ENCODE measurements at places on chromosomes 5 and 9.

DNA sequence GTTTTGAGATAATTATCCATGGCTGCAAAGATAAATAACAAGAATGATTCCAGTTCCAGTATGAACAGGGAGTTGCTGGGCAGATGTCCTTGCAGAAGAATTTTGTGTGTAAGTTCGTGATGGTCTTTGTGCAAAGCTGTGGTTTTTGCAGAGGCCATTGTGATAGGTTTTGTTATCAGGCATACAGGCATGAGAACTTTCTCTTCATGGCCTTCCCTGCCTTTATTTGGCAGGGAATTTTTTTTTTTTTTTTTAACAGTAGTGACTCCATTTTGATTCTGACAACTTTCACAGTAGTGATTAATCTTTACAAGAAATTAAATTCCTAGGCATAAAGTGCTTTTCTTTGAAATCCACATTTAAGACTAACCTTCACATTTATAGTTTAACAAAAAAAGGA is 1999.5 kb upstream of the CDH6 start:
- DNase-seq = no peak

DNA sequence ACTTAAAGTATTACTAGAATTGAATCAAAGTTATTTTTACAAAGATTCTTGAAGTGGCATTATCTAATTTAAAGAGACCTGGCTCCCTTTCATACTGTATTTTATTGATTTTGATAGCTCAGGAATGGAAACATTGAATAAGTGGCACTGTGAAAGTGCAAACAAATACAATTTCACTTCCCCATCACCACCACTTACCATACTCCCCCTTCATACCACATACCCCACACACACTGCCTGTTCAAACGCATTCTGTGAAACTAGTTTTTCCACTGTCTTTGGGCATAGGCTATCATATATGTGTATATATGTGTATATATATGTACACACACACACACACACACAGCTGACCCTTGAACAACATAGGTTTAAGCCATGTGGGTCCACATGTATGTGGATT is 62.1 kb upstream of the ATG10 start:
- no peak for DNase-seq

DNA sequence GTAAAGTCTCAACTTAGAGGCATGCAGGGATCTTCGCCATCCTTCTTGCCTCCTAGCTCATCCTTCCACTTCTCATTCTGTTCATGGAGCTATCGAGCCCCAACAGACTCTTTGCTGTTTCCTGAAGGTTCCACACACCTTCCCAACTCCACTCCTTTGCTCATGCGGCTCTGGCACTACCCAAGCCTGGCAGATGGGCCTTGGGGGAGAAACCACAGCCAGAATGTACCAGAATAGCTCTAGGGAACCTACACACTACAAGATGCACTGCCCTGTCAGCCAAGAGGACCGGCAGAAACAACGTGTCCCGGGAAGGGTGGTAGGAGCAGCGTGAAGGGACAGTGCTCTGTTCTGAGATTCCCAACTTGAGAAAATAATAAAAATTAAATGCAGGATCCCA is 178.9 kb downstream of the GABBR2 start:
- no peak for DNase-seq

DNA sequence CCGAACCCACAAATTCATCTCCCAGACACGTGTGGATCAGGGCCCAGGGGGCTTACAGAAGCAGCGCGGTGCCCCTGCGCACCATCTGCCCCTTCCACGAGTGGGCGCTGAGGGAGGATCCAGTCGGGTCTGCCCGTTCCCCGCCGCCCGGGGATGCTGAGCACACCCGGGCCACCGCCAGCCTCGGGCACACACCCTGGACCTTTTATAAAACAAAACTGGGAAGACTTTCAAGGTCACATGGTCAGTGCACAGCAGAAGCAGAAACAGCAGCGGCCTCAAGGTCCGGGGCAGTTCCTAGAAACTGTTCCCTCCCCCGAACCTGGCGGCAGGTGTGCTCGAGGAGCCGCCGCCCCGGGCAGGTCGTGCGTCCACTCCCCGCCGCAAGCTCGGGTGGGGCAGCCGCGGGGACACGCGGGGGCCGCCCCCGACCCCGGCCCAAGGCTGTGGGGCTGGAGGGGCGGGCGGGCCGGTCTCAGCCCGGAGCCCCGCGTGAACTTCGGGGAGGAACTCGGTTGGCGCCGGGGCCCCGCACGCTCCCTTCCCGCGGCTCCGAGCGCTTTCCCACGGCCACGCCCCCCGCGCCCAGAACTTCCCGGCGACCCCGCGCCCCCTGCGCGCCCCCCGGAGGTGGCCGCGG is 633 bp upstream of the PPP1R26 start:
- no peak for DNase-seq

DNA sequence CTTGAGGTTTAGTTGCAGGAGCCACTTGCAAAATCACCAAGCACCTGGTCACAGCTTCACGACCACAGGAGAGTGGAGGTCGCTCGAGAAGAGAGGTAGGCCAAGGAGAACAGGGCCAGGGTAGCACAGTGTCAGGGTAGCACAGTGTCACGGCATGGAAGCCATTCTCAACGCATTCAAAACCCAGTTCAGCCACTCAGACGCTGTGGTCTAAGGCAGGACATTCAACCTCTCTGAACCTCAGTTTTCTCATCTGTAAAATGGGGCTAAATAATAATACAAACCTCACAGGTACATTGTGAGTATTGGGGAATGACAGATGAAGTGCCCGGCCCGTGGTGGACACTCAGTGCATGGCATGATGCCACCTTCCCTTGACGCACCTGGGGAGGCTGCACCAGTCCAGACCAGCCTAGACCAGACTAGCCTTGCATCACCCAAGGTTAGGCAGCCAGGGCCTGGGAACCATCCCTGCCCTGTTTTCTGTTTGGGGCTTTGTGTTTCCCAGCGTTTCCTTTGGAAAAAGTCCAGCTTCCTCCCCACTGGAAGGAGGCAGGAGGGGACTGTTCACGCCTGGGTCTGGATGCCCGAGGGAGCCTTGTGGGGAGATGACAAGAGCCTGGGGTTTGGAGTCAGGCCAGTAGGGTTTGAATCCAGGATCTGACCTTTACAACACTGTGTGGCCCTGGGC is 7.8 kb upstream of the LMX1B start:
- DNase-seq = no peak

DNA sequence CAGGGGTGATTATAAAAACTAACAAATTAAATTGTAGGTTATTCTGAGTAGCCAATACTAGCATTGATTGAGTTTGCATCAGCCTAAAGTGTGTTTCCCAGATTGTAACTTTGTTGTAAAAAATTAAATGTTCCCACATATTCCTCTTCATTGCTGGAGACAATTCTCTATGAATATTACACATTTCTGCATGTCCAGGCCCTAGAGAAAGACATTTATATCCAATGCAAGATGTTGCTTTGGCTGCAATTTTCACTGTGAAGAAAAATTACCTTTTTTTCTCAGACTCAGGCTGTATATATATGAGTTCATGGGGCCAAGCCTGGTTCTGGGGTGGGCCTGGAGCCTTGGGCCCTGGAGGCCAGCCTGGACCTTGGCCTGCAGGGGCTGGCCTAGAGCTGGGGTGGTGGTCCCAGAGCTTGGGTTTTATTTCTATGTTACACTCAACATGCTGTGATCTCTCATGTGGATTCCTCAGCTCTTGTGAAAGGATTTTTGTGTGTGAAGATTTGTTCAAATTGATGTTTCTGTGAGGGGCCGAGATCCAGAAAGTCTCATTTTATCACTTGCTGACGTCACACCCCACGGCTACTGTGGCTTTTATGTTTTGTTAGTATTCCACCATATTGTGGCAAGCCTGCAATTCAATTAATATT is 232.5 kb downstream of the SPATA31A1 start:
- DNase-seq = no peak

DNA sequence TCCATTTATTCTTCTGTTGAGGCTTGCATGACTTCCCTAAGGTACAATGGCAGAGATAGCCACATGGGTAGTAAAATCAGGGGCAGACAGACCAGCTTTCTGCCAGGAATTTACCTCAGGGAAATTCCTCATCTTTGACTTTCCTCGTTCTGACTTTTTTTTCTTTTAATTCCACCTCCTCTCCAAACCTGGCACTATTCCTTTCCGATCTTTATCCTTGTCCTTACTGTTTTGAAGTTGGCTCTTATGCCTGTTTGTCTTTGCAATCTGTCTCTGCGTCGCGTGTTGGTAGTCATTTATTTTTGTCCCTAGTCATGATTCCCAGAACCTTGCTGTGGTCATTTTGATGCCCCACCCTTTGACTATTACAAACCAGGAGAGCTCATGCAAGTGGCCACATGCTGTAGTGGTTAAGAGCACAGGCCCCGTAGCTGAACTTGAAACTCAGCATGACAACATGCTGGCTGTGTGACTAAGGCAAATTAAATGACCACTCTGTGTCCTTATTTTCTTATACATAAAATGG is 19.0 kb downstream of the TMC1 start:
- DNase-seq = no peak

- peak; percentile 30 for DNase-seq
Measured at GRCh38 chr5:172410160-172410559, 44.2 kb downstream of the SH3PXD2B start.

GRCh38 chr9:135990468-135991429 is 29.6 kb upstream of the UBAC1 start:
- peak; percentile 56 for DNase-seq

GRCh38 chr5:20213803-20214202 is 225.8 kb upstream of the CDH18 start:
- no peak for DNase-seq

GRCh38 chr9:134366223-134367031 is 40.2 kb downstream of the RXRA start:
- DNase-seq = no peak

DNA sequence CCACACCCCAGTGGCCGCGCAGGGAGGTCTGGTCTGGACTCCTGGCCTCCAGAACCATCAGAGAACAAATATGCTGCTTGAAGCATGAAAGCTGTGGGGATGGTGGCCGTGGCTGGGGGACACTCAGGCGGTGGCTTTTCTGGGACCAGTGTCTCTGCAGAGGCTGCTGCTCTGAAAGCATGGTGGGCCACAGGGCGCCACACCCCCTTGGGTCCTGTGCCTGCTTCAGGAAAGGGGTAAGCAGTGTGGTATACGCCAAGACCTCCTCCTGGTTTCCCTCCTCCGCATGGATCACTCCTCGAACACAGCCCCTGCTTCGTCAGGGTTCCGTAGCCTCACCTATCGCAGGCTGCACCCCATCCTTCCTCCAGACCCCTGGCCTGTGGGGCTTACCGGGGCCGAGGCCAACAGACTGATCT is 19.7 kb upstream of the TERT start:
- DNase-seq = no peak

- no peak for DNase-seq
Measured at GRCh38 chr9:131577005-131578000, 32.0 kb downstream of the PRRT1B start.

DNA sequence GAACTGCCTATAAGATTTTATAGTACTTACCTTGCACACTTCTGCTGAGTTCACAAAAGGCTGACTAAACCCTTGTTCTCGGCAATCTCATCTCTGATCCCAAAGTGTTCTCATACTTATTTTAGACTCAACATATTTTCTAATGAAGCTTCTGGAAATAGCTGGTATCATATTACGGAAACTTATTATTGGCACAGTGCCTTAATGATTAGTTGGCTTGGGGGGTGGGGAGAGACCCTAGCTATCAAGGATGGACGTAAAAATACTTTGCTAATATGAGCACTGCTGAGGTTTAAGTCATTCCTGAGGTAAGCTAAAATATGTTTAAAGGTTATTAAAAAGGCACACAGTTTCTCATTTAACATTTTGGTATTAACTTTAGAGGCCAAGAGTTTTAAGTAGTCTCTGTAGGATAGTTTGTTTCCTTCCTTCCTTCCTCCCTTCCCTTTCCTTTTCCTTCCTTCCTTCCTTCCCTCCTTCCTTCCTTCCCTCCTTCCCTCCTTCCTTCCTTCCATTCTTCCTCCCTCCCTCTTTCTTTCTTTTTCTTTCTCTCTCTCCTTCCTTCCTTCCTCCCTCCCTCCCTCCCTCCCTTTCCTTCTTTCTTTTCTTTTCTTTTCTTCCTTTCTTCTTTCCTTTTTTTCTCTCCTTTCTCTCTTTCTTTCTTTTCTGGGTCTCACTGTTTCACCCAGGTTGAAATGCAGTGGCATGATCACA is 31.5 kb downstream of the ZSWIM6 start:
- no peak for DNase-seq

- no peak for DNase-seq
Measured at GRCh38 chr5:85671223-85671970, 946.3 kb upstream of the COX7C start.

DNA sequence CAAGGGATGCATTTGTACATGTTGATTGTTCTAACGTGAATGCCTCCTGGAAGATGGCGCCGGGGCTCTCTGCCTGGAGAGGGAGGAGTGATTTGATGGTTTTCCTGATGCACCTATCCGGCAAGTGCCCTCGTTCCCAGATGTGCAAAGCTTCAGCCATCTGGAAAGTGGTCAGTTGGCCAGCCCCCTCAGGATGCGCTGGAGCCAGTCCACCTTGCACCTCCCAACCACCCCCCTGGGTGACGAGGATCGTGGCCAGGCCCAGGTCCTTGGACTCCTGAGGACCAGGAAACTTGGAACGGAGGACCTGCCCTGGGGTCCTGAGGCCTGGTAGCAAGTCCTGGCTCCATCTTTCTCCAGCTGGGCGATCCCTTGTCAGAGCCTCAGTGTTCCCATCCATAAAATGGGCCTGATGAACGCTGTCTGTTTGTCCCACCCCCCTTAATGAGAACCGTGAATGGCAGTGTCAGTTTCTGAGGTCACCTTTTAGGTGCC is 23.6 kb upstream of the RNU6ATAC start:
- DNase-seq = peak; percentile 2

DNA sequence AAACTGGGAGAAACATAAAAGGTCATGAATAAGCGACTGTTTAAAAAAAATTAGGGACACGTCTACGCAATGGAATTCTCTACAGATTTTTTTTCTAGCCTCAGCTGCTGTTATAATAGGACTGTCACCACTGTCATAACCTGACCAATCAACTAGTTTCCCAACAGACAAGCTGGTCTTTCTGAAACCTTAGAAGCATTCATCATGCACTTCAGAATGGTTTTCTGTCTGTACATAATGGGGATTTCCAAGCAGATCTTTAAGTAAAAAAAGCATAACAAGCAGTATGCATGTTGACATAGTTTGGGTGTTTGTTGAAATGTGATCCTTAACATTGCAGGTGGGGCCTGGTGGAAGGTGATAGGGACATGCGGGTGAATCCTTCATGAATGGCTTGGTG is 58.3 kb upstream of the SEMA6A start:
- DNase-seq = no peak

GRCh38 chr5:28328681-28329080 is 1290.3 kb upstream of the CDH9 start:
- no peak for DNase-seq

GRCh38 chr9:69483886-69484422 is 158.9 kb downstream of the ENTREP1 start:
- DNase-seq = no peak

DNA sequence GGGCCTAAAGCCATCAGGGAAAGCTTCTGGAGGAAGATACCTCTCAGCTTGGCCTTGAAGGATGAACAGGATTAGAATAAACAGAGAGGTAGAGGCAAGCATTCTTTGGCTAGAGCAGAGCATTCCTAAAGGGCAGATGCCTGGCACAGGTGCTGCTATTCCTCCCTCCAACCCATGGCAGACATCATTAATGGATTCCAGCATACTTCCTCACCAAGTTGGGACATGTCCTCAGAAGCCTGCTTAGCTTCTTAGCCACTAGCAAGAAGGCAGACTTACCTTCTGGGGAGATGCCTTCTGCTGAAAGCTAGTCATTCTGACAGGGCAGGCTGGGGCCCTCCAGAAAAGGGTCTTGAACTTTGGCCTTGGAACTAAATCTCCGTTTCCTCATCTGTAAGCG is 122.0 kb downstream of the RGS3 start:
- DNase-seq = no peak
